ENCODE measurements at places on chromosomes 6 and 20.

DNA sequence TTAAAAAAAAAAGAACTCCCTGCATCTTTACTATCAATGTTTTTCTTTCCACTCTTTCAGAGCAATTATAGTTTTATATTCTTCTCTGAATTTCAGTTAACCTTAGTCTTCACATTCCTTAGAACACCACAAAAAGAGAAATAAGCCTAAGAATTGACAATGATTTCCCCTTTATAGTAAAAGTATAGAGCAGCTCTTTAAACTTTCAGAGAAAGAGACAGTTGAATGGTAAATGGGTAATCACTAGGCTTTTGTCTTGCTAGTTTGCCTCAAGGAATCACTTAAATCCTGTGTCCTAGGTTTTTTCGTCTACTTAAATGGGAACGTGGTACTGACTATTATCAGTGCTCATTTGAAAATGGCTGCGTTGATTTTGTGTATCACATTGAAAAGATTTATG lies 31.8 kb downstream of the SLX4IP start:
- no peak for DNase-seq

GRCh38 chr6:73969971-73970970 lies 274.3 kb downstream of the CD109 start:
- no peak for DNase-seq

DNA sequence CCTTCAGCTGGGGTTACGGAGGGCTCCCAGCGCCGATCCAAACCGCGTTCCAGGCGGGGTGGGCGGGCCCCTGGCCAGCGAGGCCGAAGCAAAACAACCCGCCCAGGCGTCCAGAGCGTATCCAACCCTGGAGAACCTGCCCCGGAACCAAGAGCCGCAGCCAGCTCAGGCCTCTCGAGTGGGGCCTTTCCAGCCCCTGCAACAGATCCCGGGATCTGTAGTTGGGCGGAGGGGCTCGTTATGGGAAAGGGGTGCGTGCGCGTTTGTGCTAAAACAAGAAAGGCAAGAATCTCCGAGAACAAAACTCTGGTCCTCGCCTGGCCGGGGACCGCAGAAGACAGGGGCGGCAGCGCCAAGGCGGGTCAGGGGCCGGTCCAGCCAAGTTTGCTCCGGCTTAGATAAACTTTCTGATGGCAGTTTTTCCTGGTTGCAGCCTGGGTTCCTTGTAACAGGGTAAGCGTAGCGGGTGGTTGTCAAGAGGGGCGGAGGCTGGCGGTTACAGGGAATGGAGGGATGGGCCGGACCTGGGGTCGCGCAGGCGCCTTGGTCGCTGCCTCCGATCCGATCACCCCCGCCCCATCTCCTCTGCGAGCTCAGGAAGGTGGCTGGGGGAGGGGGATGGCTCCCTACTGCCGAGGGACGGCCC lies 448 bp upstream of the RIN2 start:
- DNase-seq: no peak

GRCh38 chr6:148367411-148368024 lies 24.9 kb downstream of the SASH1 start:
- DNase-seq: no peak

Data from CD4-positive, alpha-beta T cell treated with Interleukin-2 at 100 ng/mL for 4 hours (primary cell).